ENCODE measurements at places on chromosomes 4 and X. TPM values are rescaled to one million over a fixed set of nuclear protein-coding genes. Genes with fewer than 3 reads are reported as not detected.

GRCh38 chr4:75724867-75725724 is 719 bp downstream of the USO1 start:
- peak; percentile 48 for DNase-seq

DNA sequence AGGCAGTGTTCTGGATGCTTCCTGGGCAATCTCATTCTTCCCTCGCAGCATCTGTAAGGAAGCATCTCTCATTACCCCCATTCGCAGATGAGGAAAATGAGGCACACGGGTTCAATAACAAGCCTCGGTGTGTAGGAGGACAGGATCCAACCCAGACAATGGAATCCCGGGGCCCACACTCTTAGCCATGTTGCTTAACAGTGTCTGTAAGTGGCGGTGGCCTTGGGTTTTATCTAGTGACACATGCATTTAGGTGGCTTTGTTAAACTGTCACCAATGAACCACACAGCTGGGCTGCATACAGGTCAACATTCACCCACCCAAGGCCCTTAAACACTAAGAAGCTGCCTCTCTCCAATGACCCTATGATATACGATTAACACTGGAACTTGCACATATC is 22.6 kb downstream of the RELL1 start:
- DNase-seq = no peak

DNA sequence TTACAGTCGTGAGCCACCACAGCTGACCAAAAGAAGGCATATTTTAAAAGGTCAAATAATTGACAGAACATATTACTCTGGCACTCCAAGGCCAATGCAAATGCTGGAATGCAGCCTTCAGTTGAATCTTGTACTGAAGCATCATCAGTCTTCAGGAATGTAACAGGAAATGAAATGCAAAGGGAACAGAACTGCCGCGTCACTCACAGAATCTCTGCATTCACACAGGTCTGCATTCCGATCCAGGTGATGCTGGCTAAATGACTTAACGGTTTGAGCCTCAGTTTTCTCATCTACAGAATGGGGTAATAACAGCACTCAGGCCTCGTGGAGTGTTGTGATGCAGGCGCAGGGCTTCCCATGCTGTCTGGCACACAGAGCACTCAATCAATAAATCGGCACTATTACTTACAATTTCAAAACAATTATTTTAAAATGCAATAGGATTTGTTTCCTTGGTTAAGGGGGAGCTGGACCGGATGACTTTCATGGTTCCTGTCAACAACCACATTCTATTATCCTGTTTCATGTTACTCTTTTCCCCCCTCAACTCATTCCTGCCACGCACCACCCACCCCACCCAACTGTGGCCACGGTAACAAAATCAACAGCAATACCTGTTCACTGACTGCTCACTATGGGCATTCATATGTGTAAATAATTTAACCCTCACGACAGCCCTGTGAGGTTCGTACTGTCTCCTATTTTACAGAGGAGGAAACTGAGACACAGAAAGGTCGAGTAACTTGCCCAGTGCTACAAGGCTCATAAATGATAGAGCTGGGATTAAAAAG is 32.4 kb downstream of the IGFBP7 start:
- peak; percentile 28 for DNase-seq

GRCh38 chr4:72529148-72529822 is 39.7 kb downstream of the ADAMTS3 start:
- DNase-seq = no peak

- peak; percentile 56 for DNase-seq
Observed at GRCh38 chrX:153539171-153539978, 21.9 kb downstream of the ATP2B3 start.

DNA sequence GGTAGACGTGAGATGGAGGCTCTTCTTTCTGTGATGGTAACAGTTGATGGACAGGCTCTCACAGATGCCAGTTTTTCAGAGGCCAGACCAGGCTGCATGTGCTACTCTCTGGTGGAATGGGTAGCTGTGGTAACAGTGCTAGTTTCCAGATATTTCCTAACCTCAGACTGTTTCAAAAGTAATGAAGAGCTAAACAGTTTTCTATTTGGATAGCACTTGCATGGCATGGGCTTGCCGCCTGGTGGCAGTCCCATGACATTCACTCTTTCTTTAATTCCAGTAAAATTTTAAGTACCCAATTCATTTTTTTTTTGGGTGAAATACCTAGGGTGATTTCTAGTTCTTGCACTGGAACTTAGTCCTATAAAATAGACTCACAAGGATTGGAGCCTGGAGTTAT is 220.2 kb upstream of the MAD2L1 start:
- DNase-seq = peak; percentile 6

DNA sequence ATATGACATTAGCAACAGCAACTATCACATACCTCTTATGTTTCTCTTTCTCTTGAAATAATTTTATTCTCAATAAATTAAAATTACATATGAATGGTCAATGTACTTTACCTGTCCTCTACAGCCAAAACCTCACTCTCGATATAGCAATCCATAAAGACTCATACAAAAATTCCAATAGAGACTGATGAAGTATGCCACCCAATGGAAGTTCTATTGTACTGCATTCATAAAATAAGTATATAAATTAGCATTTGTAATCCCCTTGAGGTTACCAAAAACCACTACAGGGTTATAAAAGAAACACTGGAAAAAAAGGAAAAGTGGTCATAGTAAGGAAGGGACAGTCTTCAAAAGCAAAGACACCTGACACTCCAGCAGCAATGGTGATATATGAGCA is 32.8 kb downstream of the CLDN2 start:
- DNase-seq = no peak

- DNase-seq = no peak
Observed at GRCh38 chrX:19715711-19716638, 171.4 kb downstream of the SH3KBP1 start.

- DNase-seq = no peak
Observed at GRCh38 chr4:118821590-118822293, 14.2 kb downstream of the SEC24D start.

GRCh38 chr4:152862608-152863007 is 73.5 kb upstream of the FHDC1 start:
- DNase-seq = no peak

- no peak for DNase-seq
Observed at GRCh38 chr4:163878336-163879121, 384.0 kb downstream of the TMA16 start.

- no peak for DNase-seq
Observed at GRCh38 chr4:152385551-152385950, 150.3 kb downstream of the FBXW7 start.

- DNase-seq = no peak
Observed at GRCh38 chrX:150293311-150294013, 69.7 kb upstream of the MAMLD1 start.

- DNase-seq = no peak
Observed at GRCh38 chr4:101049549-101050001, 297.8 kb downstream of the PPP3CA start.

DNA sequence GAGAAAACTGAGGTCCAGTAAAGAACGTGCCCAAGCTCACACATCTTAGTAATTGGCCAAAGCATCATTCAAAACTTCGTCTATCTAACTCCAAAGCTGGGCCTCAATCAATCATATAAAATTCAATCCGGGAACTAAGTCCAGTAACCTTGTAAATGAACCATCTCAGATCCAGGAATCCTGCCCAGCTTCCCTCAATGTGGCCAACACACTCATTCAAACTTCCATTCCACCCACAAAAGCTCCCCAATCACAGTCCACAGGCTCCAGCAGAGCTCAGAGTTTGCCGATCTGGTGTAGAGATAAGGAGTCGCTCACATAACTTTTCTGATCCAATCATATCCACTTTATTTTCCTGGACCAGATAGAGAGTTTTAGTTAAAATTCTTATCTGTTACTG is 144.8 kb downstream of the SPATA18 start:
- DNase-seq = no peak

DNA sequence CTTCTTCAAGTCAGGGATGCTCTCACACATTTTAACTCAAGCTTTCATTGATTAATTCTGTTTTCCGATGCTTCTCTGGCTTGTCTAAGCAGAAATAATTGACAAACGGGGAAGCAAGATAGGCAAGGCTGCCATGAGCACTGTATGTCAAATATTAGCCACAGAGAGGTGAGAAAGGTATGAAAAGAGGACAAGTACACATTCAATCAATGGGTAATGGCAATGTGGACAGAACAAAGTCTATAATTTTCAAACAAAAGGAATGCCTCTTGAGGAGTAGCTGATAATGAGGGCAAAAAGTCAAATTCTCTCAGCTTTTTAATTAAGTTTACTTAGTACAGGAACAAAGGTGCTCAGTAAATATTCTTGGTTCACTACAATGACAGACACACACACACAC is 19.6 kb downstream of the COX7B2 start:
- no peak for DNase-seq

DNA sequence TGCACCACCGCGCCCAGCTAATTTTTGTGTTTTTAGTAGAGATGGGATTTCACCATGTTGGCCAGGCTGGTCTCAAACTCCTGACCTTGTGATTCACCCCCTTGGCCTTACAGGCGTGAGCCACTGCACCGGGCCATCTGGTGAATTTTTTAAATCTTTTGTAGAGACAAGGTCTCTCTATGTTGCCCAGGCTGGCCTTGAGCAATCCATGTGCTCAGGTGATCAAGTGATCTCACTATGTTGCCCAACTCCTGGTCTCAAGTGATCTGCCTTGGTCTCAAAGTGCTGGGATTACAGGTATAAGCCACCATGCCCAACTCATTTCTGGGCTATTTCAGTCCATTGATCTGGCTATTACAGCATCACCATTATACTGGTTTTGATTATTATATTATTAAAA is 22.2 kb upstream of the GALNT7 start:
- no peak for DNase-seq

DNA sequence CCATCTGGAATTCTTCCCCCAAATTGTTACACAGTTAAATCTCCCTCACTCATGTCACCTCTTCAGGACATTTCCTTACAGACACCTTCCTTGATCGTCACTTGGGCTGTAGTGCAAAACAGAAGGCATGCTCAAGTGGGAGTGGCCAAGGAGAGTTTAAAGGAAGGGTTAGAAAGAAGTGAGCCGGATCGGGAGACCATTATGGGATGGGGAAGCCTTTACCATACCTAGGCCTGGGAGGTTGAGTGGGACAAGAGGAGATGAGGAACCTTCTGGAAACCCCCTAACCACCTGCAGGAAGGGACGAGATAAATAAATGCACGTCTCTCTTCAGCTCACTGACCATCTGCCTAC is 102.7 kb downstream of the UCHL1 start:
- DNase-seq = no peak

GRCh38 chrX:39242187-39242586 is 440.9 kb downstream of the MID1IP1 start:
- peak; percentile 29 for DNase-seq

- DNase-seq = no peak
Observed at GRCh38 chr4:165027762-165028402, 3.9 kb upstream of the TRIM60 start.

GRCh38 chr4:135548711-135549110 is 1347.1 kb upstream of the PABPC4L start:
- no peak for DNase-seq

- no peak for DNase-seq
Observed at GRCh38 chr4:156571146-156571545, 400.5 kb downstream of the PDGFC start.

GRCh38 chr4:152065545-152065944 is 304.7 kb upstream of the GATB start:
- DNase-seq = no peak

DNA sequence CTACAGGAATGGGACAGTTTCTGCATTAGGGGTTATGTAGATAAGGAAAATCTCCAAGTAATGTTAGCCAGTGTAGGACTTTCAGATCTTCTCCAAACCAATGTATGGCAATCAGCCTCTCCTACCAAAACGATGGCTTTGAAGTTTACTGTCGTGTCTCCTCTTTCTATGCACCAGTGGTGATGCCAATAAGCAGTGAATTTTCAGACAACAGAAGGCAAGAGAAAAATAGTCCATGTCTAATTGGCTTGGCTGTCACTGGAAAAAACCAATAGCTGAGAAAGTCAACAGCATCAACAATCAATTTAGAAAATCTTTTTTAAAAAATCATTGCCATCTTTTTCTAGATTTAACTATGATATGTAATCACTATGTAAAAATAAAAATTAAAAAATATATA is 35.0 kb downstream of the LIMCH1 start:
- DNase-seq = no peak

GRCh38 chr4:130210864-130211263 is 1114.9 kb downstream of the C4orf33 start:
- peak; percentile 50 for DNase-seq

- DNase-seq = no peak
Observed at GRCh38 chrX:40784516-40785151, 49.3 kb upstream of the MED14 start.

DNA sequence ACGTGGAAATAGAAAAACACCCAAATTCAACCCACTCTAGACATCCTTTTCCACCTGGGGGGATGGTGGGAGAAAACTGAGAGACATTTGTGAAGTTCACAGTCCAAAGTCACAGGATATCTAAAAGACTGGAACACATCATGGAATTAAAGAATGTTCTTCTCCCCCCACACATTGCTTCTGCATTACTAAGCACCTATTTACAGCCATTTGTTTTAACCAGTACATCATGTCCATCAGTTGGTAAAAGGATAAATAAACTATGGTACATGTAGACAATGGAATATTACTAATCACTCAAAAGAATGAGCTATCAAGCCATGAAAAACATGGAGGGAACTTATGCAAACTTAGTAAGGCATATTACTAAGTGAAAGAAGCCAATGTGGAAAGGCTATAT is 185.5 kb upstream of the ANXA10 start:
- DNase-seq = no peak

- no peak for DNase-seq
Observed at GRCh38 chr4:26367811-26368210, 47.0 kb downstream of the RBPJ start.

DNA sequence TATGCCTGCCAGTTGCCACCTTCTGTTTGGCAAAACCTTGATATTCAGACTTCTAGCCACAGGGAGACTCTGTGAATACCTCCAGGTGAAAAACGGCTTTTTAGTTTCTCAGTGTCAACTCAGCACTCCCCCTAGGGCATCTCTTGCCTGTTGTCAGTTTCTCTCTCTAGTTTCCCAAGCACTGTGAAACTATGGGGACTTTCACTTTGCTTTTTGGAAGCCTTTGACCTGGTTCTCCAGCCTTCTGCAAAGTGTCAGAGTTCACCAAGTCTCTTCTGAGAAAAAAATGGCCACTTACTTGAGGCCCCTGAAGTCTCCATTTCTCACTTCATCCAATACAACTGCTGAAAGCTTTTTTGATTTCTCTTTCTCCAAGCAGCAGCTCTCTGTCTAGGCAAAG is 521.5 kb downstream of the INPP4B start:
- DNase-seq = no peak

XAGE2 gene
- not detected for total RNA-seq

TNIP3 gene
- total RNA-seq = 1.5 TPM

INTU gene
- total RNA-seq = 0.37 TPM

PROM1 gene
- total RNA-seq = not detected

ASMT gene
- not detected for total RNA-seq

NAP1L2 gene
- total RNA-seq = 19.0 TPM

GLRA3 gene
- total RNA-seq = not detected

CYTL1 gene
- 103 TPM for total RNA-seq

FHIP1A gene
- 5.5 TPM for total RNA-seq

STAP1 gene
- not detected for total RNA-seq

MAGEA12 gene
- 5.5 TPM for total RNA-seq

RHOXF2B gene
- total RNA-seq = not detected

EXOC1L gene
- not detected for total RNA-seq

IGBP1 gene
- 80.2 TPM for total RNA-seq
